ENCODE measurements at places on chromosomes 16 and 17.

- DNase-seq: no peak
Observed at GRCh38 chr17:15744885-15745284, 12.8 kb downstream of the TBC1D26 start.

DNA sequence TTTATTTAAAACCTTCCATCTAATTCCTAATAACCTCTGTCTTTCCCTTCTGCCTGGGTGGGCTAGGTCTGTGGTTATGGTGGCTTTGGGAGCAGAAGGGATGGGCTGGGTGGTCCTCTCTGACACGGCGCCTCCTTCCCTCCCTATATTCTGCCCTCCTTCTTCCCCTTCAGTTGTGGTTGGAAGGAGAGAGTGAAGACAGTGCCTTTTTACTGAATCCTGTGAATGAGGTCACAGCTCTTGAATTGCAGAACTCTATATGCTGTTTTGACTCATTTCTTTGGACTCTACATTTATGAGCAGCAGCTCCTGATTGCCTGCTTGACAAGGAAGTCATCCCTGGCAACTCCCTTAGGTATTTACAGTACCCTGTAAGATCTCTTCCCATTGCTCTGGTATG lies 256.0 kb upstream of the ELAC2 start:
- no peak for DNase-seq

DNA sequence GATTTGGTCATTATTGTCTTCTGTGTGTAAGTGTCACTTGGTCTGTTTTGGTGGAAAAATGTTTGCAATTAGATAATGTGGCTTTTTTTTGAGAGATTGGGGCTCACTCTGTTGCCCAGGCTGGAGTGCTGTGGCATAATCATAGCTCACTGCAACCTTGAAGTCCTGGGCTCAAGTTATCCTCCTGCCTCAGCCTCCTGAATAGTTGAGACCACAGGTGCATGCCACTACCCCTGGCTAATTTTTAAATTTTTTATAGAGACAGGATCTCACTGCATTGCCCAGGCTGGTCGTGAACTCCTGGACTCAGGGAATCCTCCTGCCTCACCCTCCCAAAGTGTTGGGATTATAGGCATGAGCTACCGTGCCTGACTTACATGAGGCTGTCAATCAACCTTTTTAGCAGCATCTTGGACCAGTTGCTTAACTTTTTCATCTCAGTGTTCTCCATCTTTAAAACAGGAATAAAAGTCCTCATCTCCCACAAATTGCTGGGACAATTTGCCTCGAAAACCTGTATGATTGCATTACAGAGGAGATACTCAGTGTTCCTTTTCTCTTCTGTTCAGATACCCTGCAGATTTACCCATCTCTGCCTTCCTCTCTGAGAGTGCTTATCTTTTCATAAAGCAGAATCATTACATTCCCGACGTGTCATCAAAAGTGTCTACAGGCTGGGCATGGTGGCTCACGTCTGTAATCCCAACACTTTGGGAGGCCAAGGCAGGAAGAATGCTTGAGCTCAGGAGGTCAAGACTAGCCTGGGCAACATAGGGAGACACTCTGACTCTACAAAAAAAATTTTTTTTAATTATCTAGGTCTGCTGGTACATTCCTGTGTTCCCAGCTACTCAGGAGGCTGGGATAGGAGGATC lies 19.1 kb downstream of the ACSF2 start:
- no peak for DNase-seq

DNA sequence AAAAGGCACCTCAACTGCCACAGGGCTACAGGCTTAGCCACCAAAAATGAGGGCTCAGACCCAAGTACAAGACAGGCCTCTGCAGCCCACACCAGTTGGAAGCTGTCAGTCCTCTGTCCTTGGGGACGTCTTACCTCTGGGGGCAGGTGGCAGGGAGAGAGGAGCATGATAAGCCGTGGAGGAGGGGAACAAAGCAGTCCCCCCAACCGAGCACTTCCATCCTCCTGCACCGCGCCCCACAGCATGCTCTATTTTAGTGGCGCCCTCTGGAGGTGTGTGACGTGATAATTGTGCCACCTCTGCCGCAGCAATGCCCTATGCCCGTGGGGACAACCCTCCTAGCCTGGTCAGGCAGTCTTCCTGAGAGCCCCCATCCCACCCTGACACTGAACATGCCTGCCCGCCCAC lies 13.6 kb downstream of the G6PC3 start:
- DNase-seq: no peak

DNA sequence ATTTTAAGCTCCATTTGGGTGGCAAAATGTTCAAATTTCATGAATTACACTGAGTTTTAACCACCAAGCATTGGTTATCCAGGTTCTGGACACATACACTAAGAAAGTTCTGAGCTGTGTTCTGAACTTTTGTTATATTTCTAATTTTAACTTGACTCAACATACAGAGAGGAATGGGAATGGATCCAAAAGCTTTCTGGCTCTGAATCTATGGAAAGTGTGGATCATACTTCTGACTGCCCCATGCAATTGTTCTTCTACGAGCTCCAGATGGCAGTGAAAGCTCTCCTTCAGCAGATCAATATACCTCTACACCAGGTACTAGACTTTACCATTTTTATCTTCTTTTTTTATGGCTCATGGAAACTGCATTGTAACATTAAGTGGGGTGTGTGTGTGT lies 113.0 kb upstream of the NOG start:
- DNase-seq: no peak

- peak; percentile 33 for DNase-seq
Observed at GRCh38 chr16:66476328-66477027, 49.4 kb downstream of the BEAN1 start.

GRCh38 chr17:42485680-42486079 lies 27.0 kb downstream of the ATP6V0A1 start:
- DNase-seq: no peak

GRCh38 chr17:57732062-57732461 lies 13.0 kb downstream of the CCDC182 start:
- DNase-seq: no peak

DNA sequence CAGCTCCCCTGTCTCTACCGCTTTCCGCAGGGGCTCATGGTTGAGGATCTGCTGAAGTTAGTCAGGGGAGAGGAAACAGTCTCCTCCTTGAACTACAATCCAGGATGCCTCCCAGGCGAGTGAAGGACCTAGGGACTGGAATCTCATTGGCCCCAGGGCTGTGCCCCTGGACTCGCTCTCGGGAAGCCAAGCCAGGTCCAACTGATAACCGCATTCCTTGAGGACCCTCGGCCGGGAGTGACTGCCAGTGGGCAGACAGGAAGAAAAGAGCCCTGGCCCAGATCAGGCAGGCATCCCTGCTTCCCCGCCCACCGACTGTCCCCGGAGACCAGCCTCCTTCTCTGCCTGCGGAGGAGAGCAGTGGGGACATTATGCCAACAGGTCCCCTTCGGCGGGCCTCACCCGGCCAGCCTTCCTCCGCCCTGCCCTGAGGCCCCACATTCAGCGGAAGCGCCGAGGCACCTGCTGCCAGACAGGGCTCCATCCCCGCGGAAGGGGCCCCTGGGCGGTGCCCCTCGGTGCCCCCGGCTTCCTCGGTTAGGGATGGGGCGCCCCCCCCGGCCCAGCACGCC lies 776 bp downstream of the LRRC75A start:
- DNase-seq: no peak

GRCh38 chr16:22693638-22694340 lies 120.2 kb upstream of the HS3ST2 start:
- DNase-seq: no peak

All from CD4-positive, alpha-beta T cell treated with Interleukin-15 for 4 hours (primary cell).